ENCODE measurements at places on chromosomes 7 and 10. TPM values are rescaled to one million over a fixed set of nuclear protein-coding genes. Genes with fewer than 3 reads are reported as not detected.

Gene LYZL2
- not detected for total RNA-seq

DNA sequence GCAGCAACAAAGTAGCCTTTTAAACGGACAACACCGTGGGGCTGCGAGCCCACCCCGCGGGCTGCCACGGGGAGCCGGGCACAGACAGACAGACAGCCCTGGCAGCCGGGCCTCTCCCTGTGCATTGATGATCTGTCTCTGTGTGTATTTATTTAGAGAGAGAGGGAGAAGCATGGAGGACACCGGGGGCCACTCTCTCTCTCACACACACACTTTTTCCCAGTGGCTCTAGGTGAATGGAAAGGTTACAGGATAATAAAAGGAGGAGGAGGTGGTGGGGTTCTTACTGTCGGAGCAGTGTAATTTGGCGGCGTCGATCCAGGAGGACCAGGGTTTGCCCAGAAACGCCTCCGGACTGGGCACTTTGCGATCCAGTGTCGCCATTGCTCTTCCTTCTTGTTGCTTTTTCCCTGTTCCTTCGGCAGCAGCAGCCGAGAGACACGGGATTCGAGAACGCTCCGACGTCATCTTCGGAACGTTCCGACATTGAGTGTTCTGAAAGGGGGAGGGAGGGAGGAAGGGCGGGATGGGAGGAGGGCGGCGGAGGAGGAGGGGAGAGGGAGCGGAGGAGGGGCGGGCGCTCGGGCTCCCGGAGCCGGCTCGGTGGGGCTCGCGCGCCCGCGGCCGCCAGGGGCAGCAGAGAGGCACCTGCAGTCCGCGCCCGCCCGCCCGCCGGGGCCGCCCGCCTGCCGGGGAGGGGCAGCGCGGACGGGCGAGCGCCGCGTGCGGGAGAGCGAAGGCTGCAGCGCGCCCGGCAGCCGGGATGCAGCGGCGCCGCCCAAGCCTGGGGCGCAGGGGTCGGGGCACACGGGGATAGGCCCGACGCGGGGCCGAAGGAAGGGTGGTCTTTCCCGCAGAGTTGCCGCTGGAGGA, at the start of gene ATXN7L1:
Gene ATXN7L1, minus strand, starts transcription at position 509 of the 873 bp plus-strand sequence. Its CDS starts 41 bp downstream, at position 468.
- peak; percentile 96 for DNase-seq

DNA sequence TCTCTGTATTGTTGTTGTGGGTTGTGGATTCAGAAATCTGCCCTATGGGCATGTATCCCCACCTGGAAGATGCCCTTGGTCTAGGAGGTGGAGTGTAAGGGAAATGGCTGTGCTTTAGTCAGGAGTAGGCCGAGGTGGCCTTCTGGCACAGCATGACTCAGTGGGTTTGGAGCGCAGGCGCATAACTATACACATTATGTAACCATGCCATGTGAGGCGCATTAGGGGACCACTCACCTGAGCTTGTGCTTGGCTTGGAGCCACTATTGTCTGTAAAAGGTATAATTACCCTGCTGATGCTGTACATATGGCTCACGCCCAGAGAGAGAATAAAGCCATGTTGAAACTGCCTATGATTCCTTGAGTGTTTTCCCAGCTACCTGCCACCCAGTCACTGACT, 20.6 kb upstream of the ADAMTS14 start:
- no peak for DNase-seq

GRCh38 chr7:84876061-84876821, 310.6 kb downstream of the SEMA3D start:
- DNase-seq, result no peak

Gene ZNF239
- 3.3 TPM for total RNA-seq

- DNase-seq, result no peak
These were observed 17.1 kb upstream of the IL6 start for GRCh38 chr7:22709857-22710256.

DNA sequence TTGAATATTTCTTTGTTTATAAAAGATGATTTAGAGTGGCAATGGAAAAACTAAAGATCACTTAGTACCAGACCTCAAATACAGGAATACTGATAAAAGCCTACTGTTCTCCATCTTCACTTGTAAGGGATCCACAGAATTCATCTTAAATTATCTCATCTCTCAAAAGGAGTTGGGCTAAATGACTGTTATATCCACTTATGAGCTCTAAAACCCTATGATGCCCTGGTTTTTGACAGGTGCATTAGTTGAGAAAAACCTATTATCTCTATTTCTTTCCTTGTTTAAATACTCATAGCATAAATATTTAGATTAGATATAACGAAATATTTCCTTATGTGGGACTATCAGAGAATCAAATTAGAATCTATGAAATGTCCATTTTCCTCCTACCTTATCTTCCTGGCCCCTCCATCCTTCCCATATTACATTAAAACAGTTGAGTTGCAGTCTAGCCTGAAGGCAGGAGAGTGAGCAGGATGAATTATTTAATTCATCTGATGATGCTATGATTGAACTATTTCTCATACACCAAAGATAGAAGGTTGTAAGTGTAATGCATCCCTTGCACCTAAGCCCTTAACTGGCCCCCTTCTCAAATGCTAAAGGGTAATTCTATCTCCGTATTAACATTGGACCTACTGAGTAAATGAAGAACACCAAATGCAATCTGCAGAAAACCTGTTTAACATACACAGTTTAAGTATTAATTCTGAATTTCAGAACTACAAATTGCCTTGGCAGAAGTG, 29.7 kb downstream of the PPP3CB start:
- DNase-seq, result no peak

GRCh38 chr7:157087646-157088045, 51.1 kb upstream of the UBE3C start:
- DNase-seq, result no peak

Gene TRIM74
- total RNA-seq, result 2.7 TPM

Gene PTPRZ1
- total RNA-seq, result 2.2 TPM

GRCh38 chr7:55405856-55406541, 40.9 kb downstream of the LANCL2 start:
- no peak for DNase-seq

DNA sequence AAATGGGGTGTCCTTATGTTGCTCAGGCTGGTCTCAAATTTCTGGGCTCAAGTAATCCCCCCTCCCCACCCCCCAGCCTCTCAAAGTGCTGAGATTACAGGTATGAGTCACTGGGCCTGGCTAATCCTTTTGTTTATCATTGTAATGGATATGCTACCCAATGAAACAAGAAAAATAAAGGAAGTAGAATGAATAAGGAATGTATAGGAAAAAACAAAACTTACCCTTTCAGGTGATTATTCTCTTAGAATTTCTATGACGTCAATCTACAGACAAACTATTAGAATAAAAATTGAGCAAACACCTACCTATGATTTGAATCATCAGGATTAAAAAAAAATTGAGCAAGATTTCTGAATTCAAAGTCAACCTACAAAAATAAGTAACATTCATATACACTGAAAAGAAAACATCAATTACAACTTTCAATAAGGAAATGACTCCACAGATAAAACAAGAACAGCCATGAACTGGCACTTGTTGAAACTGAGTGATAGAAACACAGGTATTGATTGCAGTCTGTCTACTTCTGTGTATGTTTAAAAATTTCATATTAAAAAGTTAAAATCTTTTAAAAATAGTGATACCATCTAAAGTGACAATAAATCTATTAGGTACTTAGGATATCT, 12.2 kb downstream of the ADAM12 start:
- DNase-seq, result no peak

DNA sequence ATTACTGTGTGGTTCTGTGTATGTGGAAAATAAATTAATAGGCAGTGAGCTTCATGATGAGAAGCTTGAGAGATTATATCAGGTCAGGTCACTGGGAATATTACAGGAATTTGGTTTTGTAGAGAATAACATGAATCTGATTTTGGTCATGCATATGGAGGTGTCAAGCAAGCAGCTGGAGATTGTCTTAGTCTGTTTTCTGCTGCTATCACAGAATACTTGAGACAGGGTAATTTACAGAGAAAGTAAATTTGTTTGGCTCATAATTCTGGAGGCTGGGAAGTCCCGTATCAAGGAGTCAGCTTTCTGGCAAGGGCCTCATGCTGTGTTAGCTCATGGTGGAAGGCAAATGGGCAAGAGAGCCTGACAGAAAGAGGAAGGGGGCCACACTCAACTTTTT, 120.7 kb upstream of the FAM3C start:
- no peak for DNase-seq

GRCh38 chr7:38000272-38000671, 79.8 kb downstream of the EPDR1 start:
- DNase-seq, result no peak

Gene CCNY
- total RNA-seq, result 69.3 TPM

Gene POLR2J3
- 28.1 TPM for total RNA-seq

GRCh38 chr7:26853788-26854393, 10.5 kb downstream of the SKAP2 start:
- no peak for DNase-seq

- no peak for DNase-seq
These were observed 374.4 kb downstream of the BBS9 start for GRCh38 chr7:33503736-33504135.

DNA sequence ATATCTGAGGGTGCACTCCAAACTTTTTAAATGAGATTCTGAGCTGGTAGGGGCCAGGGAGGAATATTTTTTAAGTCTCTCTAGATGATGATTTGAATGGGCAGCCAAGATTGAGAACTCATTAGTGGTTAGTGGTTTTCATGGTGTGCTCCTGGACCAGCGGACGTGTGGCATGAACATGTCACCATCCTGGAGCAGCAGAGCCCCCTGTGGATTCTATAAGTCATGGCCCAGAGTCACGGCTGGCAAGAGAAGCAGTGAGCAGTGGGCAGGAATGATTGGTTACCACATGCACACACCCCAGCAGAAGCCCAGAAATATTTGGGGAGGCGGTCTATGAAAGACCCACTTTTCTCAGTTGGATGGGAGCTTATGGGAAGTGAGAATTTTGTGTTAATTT, 21.2 kb upstream of the UCN3 start:
- no peak for DNase-seq

Gene CCDC136
- total RNA-seq, result 25.3 TPM

- DNase-seq, result no peak
These were observed 468.1 kb upstream of the IGFBP3 start for GRCh38 chr7:46389146-46389545.

Gene TYW1B
- total RNA-seq, result 11.0 TPM

DNA sequence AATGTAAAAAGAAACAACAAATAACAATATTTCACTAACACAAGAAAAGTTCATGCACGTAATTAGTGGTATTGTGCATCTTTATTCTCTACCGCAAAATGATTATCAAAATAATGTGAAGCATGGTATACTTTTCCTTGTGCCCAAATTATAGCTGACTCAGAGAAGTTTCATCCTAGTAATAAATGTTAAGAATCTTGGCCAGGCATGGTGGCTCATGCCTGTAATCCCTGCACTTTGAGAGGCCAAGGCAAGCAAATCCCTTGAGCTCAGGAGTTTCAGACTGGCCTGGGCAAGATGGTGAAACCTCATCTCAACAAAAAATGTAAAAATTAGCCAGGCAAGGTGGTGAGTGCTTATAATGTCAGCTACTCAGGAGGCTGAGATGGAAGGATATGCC, 105.0 kb downstream of the KMT2C start:
- no peak for DNase-seq

DNA sequence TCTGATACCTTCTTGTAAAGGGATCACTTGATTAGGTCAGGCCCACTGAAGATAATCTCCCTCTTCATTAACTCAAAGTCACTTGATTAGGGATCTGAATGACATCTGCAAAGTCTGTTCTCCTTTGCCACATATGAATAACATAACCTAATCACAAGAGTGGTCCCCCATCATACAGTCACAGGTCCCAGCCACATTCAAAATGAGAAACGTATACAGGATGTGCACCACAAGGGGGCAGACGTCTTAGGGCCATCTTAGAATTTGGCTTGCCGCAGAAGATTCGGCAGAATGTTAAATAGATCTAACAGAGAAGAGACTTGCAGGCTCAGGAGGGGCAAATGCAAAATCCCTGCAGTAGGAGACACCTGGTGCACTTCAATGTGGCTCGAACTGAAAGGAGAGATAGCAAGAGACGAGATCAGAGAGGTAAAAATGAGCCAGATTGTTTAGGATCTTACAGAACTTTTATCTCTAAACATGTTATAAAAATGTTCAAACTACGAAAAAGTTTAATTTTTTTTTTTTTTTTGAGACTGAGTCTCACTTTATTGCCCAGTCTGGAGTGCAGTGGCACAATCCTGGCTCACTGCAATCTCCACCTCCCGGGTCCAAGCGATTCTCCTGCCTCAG, 10.4 kb upstream of the SMC3 start:
- peak; percentile 50 for DNase-seq

DNA sequence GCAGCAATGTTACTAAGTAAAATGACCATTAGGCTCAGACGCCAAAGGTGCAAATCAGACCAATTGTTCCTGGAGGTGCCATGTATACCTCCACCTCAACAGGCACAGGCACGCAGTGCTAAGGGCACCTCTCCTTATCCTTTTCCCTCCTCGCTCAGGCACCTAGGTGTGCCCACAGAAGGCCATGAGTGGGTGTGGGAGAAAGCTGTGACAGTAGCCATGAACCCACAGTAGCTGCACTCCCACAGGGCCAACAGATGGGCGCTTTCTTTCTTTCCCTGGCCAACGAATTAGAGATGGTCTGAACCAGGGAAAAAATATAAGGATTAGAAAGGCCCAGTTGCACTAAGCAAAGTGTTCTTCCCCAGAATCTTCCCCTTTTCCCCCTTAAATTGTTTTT, 15.5 kb upstream of the TNS3 start:
- no peak for DNase-seq

Gene GSAP
- 23.9 TPM for total RNA-seq

DNA sequence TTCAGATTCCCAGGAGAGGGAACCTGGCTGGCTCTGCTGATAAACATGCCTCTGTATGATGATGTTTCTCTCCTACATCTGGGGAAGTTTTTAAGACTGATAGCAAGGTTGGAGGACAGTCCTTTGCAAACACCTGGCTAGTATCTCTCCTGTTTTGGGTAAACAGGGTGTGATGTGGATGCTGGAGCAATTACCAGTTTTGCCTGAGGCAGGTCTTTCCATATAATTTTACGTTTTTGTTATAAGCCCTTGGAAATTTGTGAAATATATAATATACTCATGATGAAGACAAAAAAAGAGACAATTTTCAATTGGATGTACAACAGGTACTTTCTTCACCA, 138.6 kb downstream of the ADAM22 start:
- no peak for DNase-seq

- peak; percentile 52 for DNase-seq
These were observed 127.5 kb downstream of the CUBN start for GRCh38 chr10:17001961-17002749.
